ENCODE measurements at places on chromosomes 5 and 9.
A peak's percentile ranks its signal among the peaks of the same experiment; 100 is the strongest.

- DNase-seq: peak; percentile 13
Observed at GRCh38 chr9:107749787-107750444, 260.3 kb upstream of the KLF4 start.

GRCh38 chr9:21679432-21679831 lies 123.0 kb upstream of the MTAP start:
- no peak for DNase-seq

DNA sequence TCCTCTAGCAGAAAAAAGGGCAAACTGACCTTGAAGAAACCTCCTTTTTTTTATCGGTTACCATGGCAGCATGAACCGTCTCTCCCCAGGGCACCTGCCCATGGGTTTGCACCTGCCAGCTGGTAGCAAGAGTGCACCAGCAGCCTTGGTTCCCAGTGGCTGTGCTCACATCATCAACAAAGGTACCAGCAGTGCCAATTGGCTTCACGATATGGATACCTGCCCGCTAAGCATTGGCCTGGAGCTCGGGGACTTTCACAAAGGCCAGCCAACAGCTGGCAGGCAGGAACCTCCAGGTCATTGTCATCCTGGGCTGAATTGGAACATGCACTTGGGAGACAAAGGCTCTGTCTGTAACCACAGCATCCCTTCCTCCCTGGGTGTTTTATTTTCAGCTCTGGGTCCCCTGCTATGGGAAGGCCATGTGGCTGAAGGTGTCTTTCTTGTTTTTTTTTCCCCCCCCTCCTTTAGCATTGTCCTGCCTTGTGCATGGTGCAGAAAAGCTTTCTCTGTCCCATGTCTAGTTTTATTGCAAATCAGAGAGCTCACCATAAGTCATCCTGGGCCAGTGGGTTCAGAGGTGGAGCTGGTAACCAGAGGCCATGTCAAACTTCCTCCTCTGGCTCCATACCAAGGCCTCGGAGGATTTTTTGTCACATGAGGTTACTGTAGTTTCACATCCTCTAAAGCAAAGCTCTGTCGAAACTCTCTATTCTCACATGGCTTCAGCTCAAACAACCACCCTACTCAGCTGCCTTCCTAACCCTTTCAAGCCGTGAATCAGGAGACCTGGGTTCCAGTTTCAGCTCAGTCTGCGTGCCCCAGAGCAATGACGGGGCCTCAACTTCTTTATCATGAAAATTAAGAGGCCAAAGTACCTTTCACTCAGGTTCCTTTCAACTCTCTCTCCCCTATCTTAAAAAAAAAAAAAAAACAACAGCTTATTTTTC lies 145.5 kb upstream of the MAP3K1 start:
- DNase-seq: peak; percentile 36

- no peak for DNase-seq
Observed at GRCh38 chr9:127102176-127102575, 20.3 kb downstream of the ANGPTL2 start.

DNA sequence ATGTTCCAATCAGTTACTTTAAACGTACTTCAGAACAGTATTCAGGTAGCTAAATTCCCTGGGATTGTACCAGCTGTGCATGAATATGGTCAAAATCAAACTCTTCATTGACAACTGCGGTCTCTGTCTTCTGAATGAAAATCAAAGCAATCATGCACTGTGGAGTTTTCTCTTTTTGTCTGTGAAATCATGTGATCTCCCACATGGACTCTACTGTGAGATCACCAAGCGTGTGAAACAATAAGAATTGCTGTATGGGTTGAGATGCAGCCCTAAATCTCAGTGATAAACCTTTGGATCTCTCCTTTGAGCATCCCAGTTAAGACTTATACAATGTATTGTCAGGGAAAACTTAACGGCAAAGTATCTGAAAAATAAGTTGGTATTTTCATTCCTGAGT lies 6.1 kb downstream of the NRG2 start:
- DNase-seq: no peak

DNA sequence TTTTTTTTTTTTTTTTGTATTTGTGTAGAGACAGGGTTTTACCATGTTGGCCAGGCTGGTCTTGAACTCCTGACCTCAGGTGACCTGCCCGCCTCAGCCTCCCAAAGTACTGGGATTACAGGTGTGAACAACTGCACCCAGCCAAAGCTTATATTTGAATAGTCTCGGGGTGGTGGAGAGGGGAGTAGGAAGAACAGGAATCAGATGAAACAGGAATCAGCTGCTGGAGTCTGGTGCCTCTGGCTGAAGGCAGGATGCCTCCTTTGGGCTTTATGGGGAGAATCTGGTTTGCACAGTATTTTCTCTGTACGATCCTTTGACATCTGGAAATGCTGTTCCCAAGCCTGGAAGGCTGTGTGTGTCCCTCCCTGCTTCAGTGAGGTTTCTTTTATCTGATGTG lies 10.9 kb downstream of the C5orf52 start:
- DNase-seq: no peak

- no peak for DNase-seq
Observed at GRCh38 chr9:126690431-126691051, 76.8 kb downstream of the LMX1B start.

- DNase-seq: no peak
Observed at GRCh38 chr5:134606726-134607125, 25.9 kb downstream of the SAR1B start.

DNA sequence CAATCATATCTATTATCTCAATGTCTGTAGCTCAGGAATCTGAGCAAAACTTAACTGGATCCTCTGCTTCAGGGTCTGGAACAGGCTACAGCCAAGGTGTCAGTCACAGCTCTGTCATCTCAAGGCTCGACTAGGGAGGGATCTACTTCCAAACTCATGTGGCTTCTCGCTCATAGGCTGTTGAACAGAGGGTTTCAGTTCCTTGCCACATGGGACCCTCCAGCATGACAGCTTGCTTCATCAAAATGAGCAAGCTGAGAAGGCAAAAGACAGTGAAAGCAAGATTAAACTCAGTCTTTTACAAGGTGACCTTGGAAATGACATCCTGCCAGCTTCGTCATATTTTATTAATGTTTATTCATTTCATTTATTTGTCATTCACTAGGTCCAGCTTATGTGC lies 111.7 kb downstream of the GADD45G start:
- no peak for DNase-seq

GRCh38 chr9:95669253-95669652 lies 152.5 kb upstream of the PTCH1 start:
- DNase-seq: no peak

All from esophagus squamous epithelium (tissue), 5 donors.